Thymus (tissue), 14 donors: ENCODE measurements at places on chromosomes 6 and 20. TPM values are rescaled to one million over a fixed set of nuclear protein-coding genes. Genes with fewer than 3 reads are reported as not detected.

DNA sequence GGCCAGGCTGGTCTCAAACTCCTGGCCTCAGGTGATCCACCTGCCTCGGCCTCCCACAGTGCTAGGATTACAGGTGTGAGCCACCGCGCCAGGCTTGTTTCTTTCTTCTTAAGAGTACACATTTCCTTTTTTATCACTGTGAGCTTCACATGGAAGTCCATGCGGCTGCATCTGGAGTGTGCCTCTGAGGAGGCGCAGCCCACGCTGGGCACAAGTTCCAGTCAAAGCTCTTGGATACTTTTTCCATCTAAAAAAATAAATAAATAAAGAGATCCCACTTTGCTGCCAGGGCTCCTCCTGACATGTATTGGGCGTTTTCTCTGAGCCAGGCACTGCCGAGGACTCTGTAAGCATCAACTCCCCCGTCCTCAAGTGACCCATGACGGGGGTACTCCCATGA lies 123.0 kb downstream of the PREX1 start:
- H3K4me1 ChIP-seq, result peaks cover 9% of the 10 kb centered on the region
- H3K27me3 ChIP-seq, result no peaks in the 10 kb centered on the region
- no peak for DNase-seq

DNA sequence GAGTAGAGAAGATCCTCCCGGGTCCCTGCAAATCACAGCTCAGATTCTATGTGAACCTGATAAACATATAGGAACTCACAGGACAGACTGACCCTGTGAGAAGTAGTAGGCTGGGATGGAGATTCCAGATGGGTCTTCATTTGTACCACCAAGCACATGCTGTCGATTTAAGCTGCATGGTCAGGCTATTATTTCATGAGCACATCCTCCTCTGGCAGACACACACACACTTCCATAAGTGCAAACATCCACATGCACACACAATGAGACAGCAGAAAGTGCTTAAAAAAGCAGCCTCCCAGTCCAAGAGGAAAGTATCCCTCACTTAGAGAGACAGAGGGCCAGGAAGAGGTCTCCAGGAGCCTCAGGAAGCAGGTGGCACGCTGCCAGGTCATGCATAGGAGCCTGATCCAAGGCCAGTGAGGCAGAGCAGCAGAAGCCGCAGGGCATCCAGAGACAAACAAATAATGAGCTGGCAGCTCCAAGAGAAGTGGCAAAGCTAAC lies 131.8 kb downstream of the UNC5CL start:
- no peaks in the 10 kb centered on the region for H3K36me3 ChIP-seq
- no peak overlapping the region for H3K27ac ChIP-seq
- no peak for DNase-seq
- no peaks in the 10 kb centered on the region for H3K27me3 ChIP-seq
- H3K4me1 ChIP-seq, result no peaks in the 10 kb centered on the region

- H3K4me1 ChIP-seq, result no peaks in the 10 kb centered on the region
- DNase-seq, result no peak
- no peaks in the 10 kb centered on the region for H3K27me3 ChIP-seq
- no peak overlapping the region for H3K27ac ChIP-seq
- H3K36me3 ChIP-seq, result no peaks in the 10 kb centered on the region
These were observed 48.0 kb downstream of the NPEPL1 start for GRCh38 chr20:58740356-58741308.

DNA sequence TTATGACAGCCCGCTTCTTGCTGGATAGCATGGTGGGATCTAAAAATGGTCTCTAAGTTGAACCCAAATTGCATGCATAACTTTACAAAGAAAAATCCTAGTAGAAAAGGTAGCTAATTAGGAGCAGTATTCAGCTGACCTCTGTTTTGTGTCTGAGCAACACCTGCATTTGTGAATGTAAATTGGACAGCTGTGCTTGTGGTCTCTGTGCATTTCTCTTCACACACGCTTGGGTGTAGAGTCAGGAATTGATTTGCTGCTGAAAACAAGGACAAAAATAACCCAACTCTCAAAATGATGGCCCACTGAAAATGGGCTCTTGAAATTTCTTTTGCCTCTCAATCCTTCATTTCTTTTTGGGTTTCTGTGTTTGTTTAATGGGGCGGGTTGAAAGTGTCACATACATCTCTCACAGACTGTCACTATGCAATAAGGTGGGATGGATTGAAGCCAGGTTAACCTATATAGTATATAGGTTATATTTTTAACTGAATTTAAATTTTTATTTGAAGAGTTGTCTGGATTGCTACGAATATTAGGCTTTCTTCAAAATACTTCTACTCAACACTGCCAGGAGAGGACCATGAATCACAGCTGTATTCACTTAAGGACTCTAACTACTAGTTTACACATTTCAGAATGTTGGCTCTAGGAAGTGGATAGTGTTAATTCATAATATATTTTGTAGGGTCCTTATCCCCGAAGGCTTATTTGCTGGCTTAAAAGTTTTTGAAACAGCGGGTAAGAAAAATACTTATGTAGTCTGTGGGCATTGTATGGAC lies 46.5 kb downstream of the SOBP start:
- H3K27ac ChIP-seq, result no peak overlapping the region
- no peak for DNase-seq
- H3K36me3 ChIP-seq, result no peaks in the 10 kb centered on the region
- H3K27me3 ChIP-seq, result no peaks in the 10 kb centered on the region

DNA sequence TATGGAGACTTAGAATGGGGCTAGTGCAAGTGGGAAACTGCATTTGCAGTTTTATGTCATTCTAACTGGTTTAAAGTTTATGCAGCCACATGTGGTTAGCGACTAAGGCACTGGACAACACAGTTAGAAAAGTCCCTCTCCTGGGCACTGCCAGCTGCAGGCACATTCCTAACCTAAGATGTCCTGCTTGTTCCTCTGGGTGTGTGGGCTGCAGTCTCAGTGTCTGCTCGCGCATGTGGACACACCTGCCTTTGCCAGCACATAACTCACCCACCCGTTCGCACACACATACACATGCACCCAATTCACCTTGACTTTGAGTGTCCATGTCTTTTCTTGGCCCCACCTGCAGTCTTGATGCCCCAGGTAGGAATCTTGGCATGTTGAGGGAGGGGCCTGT lies 18.5 kb upstream of the SLC22A2 start:
- H3K4me3 ChIP-seq, result no peak overlapping the region
- DNase-seq, result no peak
- H3K27ac ChIP-seq, result no peak overlapping the region
- H3K4me1 ChIP-seq, result no peaks in the 10 kb centered on the region
- no peaks in the 10 kb centered on the region for H3K27me3 ChIP-seq

- H3K27me3 ChIP-seq, result no peaks in the 10 kb centered on the region
- no peak for DNase-seq
- H3K36me3 ChIP-seq, result no peaks in the 10 kb centered on the region
- no peaks in the 10 kb centered on the region for H3K4me1 ChIP-seq
These were observed 34.3 kb upstream of the QKI start for GRCh38 chr6:163380216-163380615.

DNA sequence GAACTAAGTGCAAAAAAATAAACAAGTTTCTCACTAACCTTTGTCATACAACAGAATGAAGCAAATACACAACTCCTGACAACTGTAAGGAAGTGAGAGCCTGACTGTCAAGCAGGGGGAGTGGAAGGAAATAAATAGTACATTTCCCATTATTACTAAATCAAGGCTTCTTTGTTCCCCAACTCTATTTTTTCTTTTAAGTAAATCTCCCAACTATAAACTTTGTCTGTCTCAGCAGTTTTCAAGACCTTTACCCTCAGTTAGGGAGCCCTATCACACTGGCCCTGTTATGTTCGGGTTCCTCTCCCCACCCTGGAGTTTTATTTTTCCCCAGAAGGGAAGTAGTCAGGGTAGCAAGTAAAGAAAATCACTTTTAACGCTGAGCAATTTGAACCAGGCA lies 24.1 kb upstream of the IPCEF1 start:
- no peak for DNase-seq
- no peak overlapping the region for H3K27ac ChIP-seq
- no peaks in the 10 kb centered on the region for H3K4me1 ChIP-seq
- H3K4me3 ChIP-seq, result no peak overlapping the region

DNA sequence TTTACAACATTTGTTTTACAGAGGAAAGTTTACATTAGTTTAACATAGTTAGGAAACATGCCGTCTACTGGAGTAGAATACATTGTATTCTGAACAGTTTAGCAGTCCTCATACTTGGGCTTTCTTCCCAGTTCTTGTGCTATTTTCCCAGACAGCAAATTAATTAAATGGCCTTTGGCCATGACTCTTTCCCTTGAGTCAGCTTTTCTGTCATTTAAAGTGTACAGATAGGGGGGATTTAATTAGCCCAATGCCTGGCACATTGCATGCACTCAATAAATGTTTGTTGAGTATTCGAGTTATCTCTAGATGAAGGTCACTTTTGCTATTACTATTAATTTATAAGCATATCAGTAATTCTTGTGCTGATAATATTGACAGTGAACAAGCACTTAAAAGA lies 1.6 kb downstream of the TMEM244 start:
- no peak overlapping the region for H3K4me3 ChIP-seq
- H3K4me1 ChIP-seq, result peaks cover 3% of the 10 kb centered on the region
- H3K27ac ChIP-seq, result no peak overlapping the region
- H3K27me3 ChIP-seq, result no peaks in the 10 kb centered on the region

- H3K27ac ChIP-seq, result no peak overlapping the region
- H3K4me1 ChIP-seq, result no peaks in the 10 kb centered on the region
- no peaks in the 10 kb centered on the region for H3K36me3 ChIP-seq
- H3K4me3 ChIP-seq, result no peak overlapping the region
These were observed 52.2 kb upstream of the TOX2 start for GRCh38 chr20:43862438-43862837.

- no peak for DNase-seq
- H3K27ac ChIP-seq, result no peak overlapping the region
- H3K4me1 ChIP-seq, result no peaks in the 10 kb centered on the region
- H3K4me3 ChIP-seq, result no peak overlapping the region
- H3K36me3 ChIP-seq, result no peaks in the 10 kb centered on the region
These were observed 66.8 kb upstream of the EYA2 start for GRCh38 chr20:46827718-46828458.

DNA sequence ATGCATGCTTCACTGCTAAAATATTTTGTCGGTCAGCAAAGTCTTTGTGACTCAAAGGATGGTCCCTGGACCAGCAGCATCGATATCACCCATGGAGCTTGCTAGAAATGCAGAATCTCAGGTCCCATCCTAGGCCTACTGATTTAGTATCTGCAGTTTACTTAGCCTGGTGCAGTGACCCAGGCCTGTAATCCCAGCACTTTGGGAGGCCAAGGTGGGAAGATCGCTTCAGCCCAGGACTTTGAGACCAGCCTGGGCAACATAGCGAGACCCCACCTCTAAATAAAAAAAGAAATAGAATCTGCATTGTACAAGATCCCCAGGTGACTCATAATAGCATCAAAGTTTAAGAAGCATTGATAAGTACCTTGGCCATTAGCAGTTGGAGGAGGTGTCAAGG lies 248.7 kb downstream of the CD83 start:
- H3K36me3 ChIP-seq, result no peaks in the 10 kb centered on the region
- H3K27me3 ChIP-seq, result no peaks in the 10 kb centered on the region
- H3K4me3 ChIP-seq, result no peak overlapping the region
- DNase-seq, result no peak

GRCh38 chr6:108612852-108613251 lies 52.1 kb downstream of the FOXO3 start:
- peaks cover 20% of the 10 kb centered on the region for H3K4me1 ChIP-seq
- H3K27ac ChIP-seq, result no peak overlapping the region
- no peaks in the 10 kb centered on the region for H3K36me3 ChIP-seq
- no peak for DNase-seq
- no peak overlapping the region for H3K4me3 ChIP-seq

DNA sequence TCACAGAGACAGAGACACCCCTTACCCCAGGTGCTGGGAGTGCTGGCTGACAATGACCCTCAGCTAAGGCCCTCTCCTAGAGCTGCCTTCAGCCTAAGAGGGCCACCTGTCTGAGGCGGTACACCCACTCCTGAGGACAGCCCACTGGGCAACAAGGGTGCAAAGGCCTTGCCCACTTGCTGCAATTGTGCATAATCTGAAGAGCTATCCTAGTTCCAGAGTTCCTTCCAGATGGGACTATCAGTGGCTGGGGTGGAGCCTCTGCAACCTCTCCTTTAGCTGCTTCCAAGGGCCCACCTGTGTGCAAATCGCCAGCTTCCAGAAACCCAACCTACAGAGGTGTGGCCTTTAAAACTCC lies 87.5 kb downstream of the PREX1 start:
- no peak for DNase-seq
- H3K36me3 ChIP-seq, result no peaks in the 10 kb centered on the region
- H3K27ac ChIP-seq, result no peak overlapping the region
- no peaks in the 10 kb centered on the region for H3K4me1 ChIP-seq
- H3K27me3 ChIP-seq, result no peaks in the 10 kb centered on the region

GRCh38 chr6:136050475-136050874 lies 199.0 kb downstream of the PDE7B start:
- no peaks in the 10 kb centered on the region for H3K27me3 ChIP-seq
- H3K4me1 ChIP-seq, result peaks cover 11% of the 10 kb centered on the region
- no peaks in the 10 kb centered on the region for H3K36me3 ChIP-seq
- H3K4me3 ChIP-seq, result no peak overlapping the region

The WFDC5 gene
- 6.1 TPM for polyA plus RNA-seq

The TSPO2 gene
- polyA plus RNA-seq, result 0.09 TPM

The CLDN20 gene
- not detected for polyA plus RNA-seq
